Left kidney (tissue), 8 donors: ENCODE measurements at places on chromosomes 16 and 17. TPM values are rescaled to one million over a fixed set of nuclear protein-coding genes. Genes with fewer than 3 reads are reported as not detected.

DNA sequence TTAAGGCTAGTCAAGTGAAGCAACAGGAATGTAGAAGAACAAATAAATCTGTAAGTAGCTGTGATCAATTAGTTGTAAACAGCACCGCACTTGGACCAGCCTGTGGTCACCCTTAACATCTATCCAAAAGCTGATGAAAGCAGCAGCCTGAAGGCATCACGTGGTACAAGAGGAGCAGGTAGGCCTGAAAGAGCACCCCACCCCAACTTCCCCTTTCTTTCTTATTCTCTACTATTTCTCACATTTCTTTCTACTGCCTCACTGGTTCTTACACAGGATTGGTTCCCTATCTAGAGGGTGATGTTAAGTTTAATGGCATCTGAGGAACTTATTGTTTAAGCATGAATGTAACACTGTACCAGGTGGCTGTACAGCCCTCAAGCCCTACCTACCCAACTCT is 42.6 kb upstream of the CLEC18B start:
- DNase-seq: no peak

- no peak for DNase-seq
Observed at GRCh38 chr17:50114849-50115357, 15.1 kb downstream of the SAMD14 start.

DNA sequence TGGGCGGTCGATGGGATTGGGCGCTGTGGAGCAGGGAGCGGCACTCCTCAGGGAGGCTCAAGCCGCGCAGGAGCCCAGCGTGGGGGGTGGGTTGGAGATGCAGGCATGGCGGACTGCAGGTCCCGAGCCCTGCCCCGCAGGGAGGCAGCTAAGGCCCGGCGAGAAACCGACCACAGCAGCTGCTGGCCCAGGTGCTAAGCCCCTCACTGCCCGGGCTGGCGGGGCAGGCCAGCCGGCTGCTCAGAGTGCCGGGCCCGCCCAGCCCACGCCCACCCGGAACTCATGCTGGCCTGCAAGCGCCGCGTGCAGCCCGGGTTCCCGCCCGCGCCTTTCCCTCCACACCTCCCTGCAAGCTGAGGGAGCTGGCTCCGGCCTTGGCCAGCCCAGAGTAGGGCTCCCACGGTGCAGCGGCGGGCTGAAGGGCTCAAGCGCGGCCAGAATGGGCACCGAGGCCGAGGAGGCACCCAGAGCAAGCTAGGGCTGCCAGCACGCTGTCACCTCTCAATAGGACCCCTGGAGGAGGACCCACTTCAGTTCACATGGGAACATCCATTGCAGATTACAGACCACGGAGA is 20.5 kb upstream of the METTL16 start:
- no peak for DNase-seq

GRCh38 chr16:86347916-86348555 is 162.3 kb upstream of the FOXF1 start:
- no peak for DNase-seq

DNA sequence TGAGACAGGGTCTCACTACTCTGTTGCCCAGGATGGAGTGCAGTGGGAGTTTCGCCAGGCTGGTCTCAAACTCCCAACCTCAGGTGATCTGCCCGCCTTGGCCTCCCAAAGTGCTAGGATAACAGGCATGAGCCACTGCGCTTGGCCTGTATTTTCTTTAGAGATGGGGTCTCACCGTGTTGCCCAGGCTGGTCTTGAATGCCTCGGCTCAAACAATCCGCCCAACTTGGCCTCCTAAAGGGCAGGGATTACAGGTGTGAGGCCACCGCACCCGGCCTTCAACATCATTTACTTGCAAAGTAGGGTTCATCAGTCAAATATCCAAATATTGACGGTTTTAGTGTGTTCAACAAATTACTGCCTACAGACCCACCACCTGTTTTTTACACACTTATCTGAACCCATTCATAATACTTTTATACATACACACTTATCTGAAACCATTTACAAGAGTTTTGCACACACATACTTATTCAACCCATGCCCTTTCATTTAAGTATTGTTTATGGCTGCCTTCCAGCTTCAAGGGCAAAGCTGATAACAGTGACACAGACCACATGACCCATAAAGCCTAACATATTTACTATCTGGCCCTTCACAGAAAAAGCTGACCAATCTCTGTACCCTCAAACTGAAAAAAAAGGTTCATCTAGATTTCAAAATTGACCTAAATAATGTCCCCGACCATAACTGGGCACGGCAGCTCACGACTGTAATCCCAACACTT is 11.9 kb downstream of the TMEM170A start:
- no peak for DNase-seq

DNA sequence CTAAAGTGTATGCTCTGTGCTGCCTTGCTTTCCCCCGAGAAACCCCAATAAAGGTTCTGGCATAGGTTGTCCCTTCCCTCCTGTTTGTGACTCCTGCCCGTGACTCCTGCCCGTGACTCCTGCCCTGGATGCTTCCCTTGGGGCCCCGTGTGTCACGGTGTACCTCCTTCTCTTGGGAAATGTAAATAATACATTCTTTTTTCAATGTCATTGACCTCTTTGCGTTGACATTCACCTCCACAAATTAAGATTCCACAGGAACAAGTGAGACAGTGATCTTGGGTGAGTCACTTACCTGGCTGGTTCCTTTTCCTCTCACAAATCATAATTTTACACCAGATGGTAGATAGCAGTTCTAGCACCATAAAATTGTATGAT is 632 bp downstream of the CCL15 start:
- no peak for DNase-seq

GRCh38 chr16:76197900-76198299 is 79.3 kb upstream of the CNTNAP4 start:
- DNase-seq: no peak

- DNase-seq: no peak
Observed at GRCh38 chr17:58316260-58316960, 12.2 kb downstream of the TSPOAP1 start.

GRCh38 chr17:70775679-70776078 is 606.3 kb downstream of the KCNJ2 start:
- no peak for DNase-seq

DNA sequence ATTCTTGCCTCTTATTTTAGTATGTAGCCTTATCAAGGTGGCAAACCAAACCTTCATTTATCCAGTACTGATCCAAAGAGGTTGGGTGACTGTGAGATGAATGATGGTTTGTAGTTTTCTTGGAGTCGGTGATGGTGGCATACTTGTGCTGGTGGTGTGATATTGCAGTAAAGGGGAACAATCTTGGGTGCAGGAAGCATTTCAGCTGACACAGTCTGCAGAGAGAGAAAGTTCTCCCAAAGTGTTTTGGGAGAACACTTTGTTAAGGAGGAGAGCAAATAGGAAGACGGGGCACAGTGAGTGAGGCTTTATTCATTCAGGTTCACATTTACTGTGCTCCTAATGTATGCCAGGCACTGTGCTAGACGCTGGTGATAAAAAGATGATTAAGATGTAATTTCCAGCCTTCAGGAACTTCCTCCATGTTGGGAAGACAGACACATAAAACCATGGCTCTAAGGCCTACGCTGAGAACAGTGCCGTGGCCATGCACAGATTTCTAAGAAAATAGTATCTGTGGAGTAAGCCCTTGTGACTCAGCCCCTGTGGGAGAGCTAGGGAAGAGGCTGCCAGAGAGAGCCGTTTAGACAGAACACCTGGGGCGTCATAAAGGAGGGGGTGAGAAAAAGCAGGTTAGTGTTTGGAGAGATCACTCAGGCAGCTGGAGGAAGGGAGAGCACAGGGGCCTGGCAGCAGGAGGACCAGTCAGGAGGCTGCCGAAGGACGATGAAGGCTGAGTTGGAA is 13.8 kb downstream of the HEATR3 start:
- DNase-seq: no peak

- DNase-seq: no peak
Observed at GRCh38 chr16:88810166-88810911, 1.4 kb downstream of the APRT start.

DNA sequence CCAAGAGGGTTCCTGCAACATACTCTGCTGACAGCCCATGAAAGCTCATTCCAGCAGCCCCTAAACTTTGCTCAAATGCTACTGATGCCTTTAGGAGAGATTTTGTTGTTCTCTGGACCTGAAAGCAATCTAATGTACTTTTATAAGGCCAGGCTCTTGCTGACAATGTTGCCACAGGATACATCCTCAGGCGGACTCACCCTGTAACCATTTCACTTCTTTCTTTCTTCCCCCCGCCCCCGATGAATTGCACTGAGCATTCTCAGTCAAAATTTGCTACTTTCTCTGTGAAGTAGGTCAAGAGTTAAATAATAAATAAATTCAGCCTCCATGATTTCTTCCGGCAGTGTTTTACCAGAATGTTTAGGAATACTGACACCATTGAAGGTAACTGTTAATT is 1.5 kb downstream of the GAS7 start:
- no peak for DNase-seq

GRCh38 chr17:2704031-2704889 is 7.3 kb downstream of the CLUH start:
- DNase-seq: no peak

DNA sequence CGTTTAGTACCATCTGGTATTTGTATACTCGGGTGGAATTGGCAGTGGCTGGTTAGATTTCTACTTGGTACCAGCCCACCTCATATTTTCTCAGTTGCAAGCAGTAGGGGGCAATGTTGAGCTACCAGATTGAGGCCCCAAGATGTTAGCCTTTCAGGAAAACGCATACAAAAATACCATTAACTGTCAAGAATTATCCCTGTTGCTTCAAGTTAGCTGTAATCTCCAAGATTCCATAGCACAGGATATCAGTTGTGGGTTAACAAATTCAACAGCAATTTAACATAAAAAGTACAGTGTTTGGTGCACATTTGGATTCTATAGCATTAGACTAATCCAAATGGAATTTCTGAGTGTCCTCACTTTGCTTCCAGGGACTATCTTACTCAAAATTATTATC is 188.2 kb downstream of the FTO start:
- peak; percentile 71 for DNase-seq

DNA sequence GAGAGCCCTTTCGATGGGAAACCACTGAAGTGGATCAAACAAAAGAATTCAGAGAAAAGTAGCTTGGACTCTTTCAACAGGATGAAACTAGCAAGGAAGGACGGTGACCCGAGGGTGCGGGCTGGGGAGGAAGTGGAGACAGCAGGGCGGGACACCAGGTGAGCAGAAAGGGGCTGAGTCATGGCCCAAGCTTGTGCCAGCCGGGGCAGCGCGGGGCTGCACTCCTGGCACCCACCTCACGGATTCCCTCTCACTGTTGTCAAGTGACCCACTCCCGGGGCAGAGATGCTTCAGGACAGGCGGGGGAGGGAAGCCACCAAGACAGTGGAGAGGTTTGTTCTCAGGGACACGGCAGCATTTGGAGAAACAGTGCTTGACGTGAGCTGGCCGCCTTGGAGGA is 10.7 kb upstream of the RNF222 start:
- DNase-seq: no peak

GRCh38 chr16:28298511-28298878 is 6.2 kb downstream of the SBK1 start:
- no peak for DNase-seq

GRCh38 chr16:82317411-82318167 is 147.6 kb upstream of the MPHOSPH6 start:
- DNase-seq: no peak

The PTGES3L gene
- 2.4 TPM for polyA plus RNA-seq

The PIMREG gene
- polyA plus RNA-seq: 43.5 TPM

The SHISA9 gene
- polyA plus RNA-seq: 4.6 TPM

The CCR7 gene
- 0.20 TPM for polyA plus RNA-seq

The ALOX12B gene
- 1.1 TPM for polyA plus RNA-seq
